ENCODE measurements at places on chromosomes 5 and 9. TPM values are rescaled to one million over a fixed set of nuclear protein-coding genes. Genes with fewer than 3 reads are reported as not detected.

The ZFAND5 gene
- total RNA-seq, result 516 TPM

The PCDHGA12 gene
- 9.8 TPM for total RNA-seq

DNA sequence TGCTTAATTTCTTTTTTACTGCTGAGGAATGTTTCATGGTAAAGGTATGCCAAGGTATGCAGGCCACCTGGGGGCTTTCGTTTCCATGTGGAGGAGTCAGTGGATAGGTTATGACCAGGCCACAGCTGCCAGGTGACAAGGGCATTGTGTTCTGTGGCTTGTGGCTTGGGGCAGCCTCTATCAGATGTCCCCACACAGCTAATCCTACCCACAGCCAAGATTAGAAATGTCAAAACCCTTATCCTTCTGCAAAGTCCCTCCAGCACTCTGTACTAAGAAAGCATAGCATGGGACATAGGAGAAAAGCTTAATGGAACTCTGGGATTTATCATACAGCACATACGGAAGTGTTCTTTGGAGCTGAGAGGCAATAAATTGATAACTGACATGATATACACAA is 171.2 kb upstream of the S1PR3 start:
- no peaks in the 10 kb centered on the region for H3K36me3 ChIP-seq
- DNase-seq, result no peak
- no peak overlapping the region for H3K4me3 ChIP-seq
- no peak overlapping the region for H3K27ac ChIP-seq
- no peaks in the 10 kb centered on the region for H3K4me1 ChIP-seq

GRCh38 chr5:87184605-87185004 is 83.1 kb upstream of the RASA1 start:
- no peak overlapping the region for H3K27ac ChIP-seq
- no peaks in the 10 kb centered on the region for H3K4me1 ChIP-seq
- H3K27me3 ChIP-seq, result no peaks in the 10 kb centered on the region

GRCh38 chr5:64513492-64513891 is 7.7 kb downstream of the RGS7BP start:
- H3K4me3 ChIP-seq, result no peak overlapping the region
- H3K27me3 ChIP-seq, result no peaks in the 10 kb centered on the region
- no peak for DNase-seq
- H3K36me3 ChIP-seq, result no peaks in the 10 kb centered on the region
- no peaks in the 10 kb centered on the region for H3K4me1 ChIP-seq

DNA sequence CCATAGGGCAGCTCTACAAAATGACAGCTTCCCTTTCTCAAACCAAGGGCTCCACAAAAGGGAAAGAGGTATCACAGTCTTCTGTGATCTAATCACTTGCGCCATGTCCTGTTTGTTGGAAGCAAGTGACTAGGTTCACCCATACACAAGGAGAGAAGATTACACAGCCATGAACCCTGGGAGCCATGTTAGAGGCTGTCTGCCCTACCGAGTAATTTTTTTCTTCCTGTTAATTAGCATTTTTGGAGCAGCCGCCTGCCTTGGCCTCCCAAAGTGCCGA is 33.2 kb upstream of the GOLPH3 start:
- no peak overlapping the region for H3K27ac ChIP-seq
- no peak overlapping the region for H3K4me3 ChIP-seq
- no peaks in the 10 kb centered on the region for H3K27me3 ChIP-seq
- no peaks in the 10 kb centered on the region for H3K4me1 ChIP-seq
